ENCODE measurements at places on chromosomes 7 and 10.
A peak's percentile ranks its signal among the peaks of the same experiment; 100 is the strongest.

DNA sequence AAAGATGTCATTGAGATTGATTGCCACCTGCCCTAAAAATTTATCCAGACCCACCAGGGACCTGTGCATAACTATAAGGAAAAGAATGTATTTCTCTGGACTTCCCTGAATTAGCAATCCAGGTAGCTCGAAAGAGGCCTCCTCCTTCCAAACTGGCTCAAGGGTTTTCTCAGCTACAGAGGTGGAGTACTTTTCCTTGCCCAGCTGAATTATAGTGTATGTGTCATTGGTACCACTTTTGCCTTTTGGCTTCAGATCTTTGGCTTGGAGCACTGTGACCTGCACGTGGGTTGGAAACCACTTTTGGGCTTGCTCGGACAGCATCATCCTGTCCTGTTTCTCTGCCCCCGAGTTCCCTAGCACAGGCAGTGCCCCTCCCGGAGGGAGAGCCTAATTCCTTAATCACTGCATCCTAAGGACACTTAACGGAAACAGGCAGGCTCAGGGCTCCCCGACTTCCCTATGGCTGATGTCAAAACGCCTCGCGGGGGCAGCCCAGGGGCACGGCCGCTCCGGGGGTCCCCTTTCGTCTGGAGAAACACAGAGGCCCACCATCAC, 825 bp downstream of the RAB11FIP2 start:
- DNase-seq, result peak; percentile 44

- DNase-seq, result peak; percentile 92
These were observed 98.3 kb downstream of the TMEM130 start for GRCh38 chr7:98771519-98771918.

GRCh38 chr7:45106-46090, 147.0 kb upstream of the FAM20C start:
- DNase-seq, result no peak

- no peak for DNase-seq
These were observed 43.8 kb downstream of the ENO4 start for GRCh38 chr10:116892907-116893685.

DNA sequence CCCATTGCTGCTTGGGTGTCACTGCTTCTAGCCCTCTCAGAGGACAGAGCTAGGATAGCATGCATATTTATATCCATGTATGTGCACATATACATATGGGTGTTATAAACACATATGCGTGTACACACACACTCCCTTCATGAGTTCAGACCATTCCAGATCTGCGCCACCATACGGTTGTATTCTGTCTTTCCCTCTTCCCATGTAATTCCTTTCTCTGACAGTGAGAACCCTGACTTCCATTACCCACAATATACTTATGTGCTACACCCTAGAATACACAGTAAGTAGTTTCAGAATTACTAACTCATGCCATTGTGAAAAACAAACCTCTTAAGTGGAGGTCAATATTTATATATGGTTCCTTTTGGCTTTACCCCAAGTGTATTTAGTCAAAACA, 116.6 kb upstream of the SAMD8 start:
- DNase-seq, result no peak
